ENCODE measurements at places on chromosomes 6 and 20.
A peak's percentile ranks its signal among the peaks of the same experiment; 100 is the strongest.

GRCh38 chr6:41846666-41847237 is 48.4 kb downstream of the USP49 start:
- DNase-seq, result peak; percentile 8

GRCh38 chr6:4981761-4982160 is 22.1 kb downstream of the RPP40 start:
- DNase-seq, result no peak

GRCh38 chr20:49697071-49697470 is 16.6 kb downstream of the B4GALT5 start:
- no peak for DNase-seq

- DNase-seq, result no peak
Measured at GRCh38 chr6:27553123-27553904, 80.4 kb upstream of the ZNF184 start.
